ENCODE measurements at places on chromosomes 6 and 20.

DNA sequence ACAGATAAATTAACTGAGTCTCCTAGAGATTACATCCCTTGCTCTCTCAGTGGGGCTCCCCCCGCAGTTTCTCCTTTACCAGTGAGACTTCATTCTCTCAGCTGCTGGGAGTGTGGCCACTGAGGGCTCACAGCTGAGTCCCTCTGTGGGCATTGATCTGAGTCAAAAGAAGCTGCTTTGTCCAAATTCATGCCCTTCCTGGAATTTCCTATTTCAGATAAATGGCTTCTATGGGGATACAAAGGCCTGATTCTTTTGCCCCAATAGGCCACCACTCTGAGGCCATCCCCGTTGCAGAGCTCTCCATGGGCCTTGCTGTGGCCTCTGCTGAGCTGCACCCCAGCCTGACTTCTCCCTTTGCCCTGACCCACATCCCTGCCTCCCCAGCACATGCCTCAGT lies 10.0 kb downstream of the CST5 start:
- no peak for DNase-seq

- no peak for DNase-seq
Measured at GRCh38 chr20:32231847-32232246, 24.2 kb downstream of the POFUT1 start.

DNA sequence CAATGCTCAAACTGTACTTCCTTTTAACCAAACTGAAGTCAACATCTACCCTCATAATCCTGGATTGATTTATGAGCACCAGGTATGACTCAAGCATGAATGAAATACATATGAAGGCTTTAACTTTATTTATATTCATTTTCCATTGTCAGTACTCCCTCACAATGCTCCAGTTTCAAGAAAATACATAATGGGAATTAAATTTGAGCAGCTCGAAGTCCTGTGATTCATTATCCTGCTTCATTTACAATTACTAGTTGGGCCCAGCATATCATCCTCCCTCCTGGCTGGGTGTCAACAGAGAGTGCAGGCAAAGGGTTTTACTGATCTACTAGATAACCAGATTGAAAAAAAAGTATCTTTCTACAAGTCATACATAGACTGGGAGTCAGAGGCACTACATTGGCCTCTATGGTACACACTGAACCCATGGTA lies 10.1 kb downstream of the SAMHD1 start:
- DNase-seq = peak; percentile 35

GRCh38 chr6:25404693-25405169 lies 125.6 kb downstream of the CARMIL1 start:
- no peak for DNase-seq

- no peak for DNase-seq
Measured at GRCh38 chr6:143634486-143634885, 43.3 kb upstream of the PHACTR2 start.

DNA sequence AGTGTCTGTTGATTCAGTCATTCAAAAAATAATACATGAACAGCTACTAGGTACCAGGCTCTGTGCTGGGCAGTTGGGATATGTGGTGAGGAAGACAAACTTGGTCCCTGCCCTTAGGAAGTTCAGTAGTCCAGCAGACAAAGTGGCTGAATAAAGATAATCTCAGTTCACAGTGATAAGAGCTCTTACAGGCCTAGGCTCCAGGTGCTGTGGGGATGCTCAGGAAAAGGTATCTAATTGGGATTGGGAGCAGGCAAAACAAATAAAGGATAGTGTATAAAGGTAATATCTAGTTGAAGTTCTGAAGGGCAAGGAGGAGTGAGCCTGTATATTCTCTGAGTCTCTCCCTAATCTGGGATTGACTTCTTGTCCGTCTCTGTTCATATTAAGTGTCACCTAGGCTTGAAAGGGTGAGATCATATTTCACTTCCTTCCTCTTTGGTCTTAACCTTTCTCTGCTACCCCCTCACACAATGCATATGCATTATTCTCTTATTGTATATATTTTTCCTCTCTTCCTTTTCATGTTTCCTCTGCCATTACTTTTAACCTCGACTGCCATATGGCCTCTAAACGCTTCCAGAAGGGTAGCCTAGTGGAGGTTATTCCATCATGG lies 13.5 kb downstream of the PTPN1 start:
- DNase-seq = no peak

DNA sequence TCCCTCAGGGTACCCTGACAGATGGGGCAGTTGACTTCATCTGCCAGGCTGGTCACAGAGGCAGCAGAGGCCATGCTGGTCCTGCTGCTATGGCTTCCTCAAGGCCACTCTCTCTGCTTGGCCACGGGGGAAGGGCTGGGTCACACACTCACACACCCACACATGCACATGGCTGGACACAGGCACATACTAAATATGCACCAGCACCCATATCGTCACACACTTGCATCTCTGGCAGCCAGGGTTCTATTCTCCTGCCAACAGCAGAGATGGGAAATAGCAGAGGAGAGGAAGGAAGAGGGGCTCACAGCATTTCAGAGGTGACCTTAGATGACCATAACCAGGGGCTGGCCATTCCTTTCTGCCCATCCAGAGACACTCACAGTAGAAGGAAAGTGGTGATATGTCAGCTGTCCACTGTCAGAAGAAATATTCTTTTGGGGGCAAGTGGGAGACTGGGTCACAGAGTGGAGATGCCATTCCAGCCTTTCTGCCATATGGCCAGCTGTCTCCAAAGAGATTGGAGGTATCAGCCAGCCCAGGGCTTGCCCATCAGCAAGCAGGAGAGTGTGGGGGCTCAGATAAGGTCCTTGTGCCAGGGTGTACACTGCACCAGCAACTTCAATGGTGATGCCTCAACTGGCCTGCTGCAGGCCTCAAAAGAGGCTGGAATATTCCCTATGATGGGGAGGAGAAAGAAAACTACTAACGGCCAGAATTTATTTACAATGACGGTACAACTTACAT lies at the start of gene TRIM10:
Gene TRIM10 (minus strand): TSS at position 427 of the 747 bp plus-strand sequence. CDS start 353 bp downstream, at position 74.
- DNase-seq = no peak
